ENCODE measurements at places on chromosomes 1 and 21. TPM values are rescaled to one million over a fixed set of nuclear protein-coding genes. Genes with fewer than 3 reads are reported as not detected.

Gene LCE2C
- total RNA-seq, result not detected

Gene COL16A1
- 1.6 TPM for total RNA-seq

Gene SLFNL1
- total RNA-seq, result 0.33 TPM

Gene LCA5L
- total RNA-seq, result not detected

Gene FABP3
- not detected for total RNA-seq

Gene NUAK2
- total RNA-seq, result 2.5 TPM

Gene CRABP2
- total RNA-seq, result 4.6 TPM

Gene AMY1B
- total RNA-seq, result not detected

Gene LAMC2
- total RNA-seq, result not detected

All from natural killer cell treated with Interleukin-12 subunit alpha and Interleukin-12 subunit beta and Interleukin-15 and Interleukin-18, amount 100 ng/mL, for 72 hours (primary cell).